ENCODE measurements at places on chromosomes 5 and 9.

GRCh38 chr5:127846884-127847283, 143.7 kb downstream of the CCDC192 start:
- DNase-seq, result peak; percentile 34

DNA sequence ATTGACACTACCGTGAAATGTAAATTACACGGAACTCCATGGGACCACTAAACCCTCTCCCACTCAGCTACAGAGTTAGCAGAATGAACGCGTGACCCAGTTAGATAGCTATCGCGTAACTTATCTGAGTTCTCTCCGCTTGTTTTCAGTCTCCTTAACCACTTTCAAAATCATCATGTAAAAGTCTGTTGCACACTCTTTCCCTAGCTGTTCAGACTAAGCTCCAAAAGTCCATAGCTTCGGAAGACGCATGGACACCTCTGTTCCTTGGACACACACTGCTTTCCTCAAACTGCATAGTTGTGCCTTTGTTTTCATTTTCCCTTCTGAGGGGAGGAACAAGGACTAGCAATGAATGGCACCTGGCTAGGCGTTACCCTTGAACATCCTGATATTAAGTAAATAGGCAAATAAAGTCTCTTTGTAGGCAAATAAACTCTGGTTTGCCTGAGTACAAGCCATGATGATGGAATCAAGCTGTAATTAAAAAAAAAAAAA, 83.3 kb downstream of the DAPK1 start:
- no peak for DNase-seq

DNA sequence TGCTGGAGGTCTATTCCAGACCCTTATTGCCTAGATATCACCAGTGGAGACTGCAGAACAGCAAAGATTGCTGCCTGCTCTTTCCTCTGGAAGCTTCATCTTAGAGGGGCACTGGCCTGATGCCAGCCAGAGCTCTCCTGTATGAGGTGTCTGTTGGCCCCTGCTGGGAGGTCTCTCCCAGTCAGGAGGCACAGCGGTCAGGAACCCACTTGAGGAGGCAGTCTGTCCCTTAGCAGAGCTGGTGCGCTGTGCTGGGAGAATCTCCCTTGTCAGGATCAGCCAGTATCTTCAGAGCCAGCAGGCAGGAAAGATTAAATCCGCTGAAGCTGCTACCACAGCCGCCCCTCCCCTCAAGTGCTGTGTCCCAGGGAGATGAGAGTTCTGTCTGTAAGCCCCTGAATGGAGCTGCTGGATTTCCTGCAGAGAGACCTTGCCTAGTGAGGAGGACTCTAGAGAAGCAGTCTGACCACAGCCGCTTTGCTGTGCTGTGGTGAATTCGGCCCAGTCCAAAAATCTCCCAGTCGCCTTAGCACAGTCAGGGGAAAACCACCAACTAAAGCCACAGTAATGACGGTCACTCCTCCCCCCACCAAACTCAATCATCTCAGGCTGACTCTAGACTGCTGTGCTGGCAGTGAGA, 124.1 kb downstream of the JAKMIP2 start:
- DNase-seq, result no peak

- DNase-seq, result no peak
Measured at GRCh38 chr9:108883085-108883484, 21.0 kb downstream of the ACTL7A start.

GRCh38 chr9:78688796-78689195, 391.9 kb downstream of the PSAT1 start:
- no peak for DNase-seq

GRCh38 chr5:67066815-67067214, 129.8 kb downstream of the CD180 start:
- DNase-seq, result no peak

GRCh38 chr5:10351199-10351905, 2.1 kb upstream of the MARCHF6 start:
- peak; percentile 74 for DNase-seq

DNA sequence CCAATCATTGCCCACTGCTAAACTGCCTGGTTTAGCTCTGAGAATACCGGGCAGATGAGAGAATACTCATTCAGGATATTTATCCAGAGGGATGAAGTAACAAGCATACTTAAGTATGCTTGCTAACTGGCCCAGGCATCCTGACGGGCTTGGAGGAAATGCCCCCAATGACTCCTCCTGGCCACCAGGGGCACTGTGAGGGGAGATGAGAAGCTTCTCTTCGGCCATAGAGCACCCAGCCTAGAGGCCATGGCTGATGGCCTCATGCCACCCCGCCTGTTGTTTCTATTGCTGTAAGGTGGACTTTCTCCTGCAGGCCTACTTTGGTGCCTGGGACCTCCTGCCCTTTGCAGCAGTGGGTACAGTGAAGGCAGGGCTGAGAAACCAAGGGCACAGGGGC, 134.5 kb upstream of the FSTL4 start:
- no peak for DNase-seq

- peak; percentile 91 for DNase-seq
Measured at GRCh38 chr5:71922584-71923106, 184.6 kb upstream of the MAP1B start.

- DNase-seq, result peak; percentile 29
Measured at GRCh38 chr5:140043508-140043872, 391 bp upstream of the NRG2 start.

GRCh38 chr5:79318935-79319614, 83.1 kb downstream of the JMY start:
- DNase-seq, result peak; percentile 74

GRCh38 chr9:5392285-5392684, 45.4 kb downstream of the PLGRKT start:
- DNase-seq, result no peak

GRCh38 chr5:152511120-152511519, 106.0 kb upstream of the NMUR2 start:
- no peak for DNase-seq

DNA sequence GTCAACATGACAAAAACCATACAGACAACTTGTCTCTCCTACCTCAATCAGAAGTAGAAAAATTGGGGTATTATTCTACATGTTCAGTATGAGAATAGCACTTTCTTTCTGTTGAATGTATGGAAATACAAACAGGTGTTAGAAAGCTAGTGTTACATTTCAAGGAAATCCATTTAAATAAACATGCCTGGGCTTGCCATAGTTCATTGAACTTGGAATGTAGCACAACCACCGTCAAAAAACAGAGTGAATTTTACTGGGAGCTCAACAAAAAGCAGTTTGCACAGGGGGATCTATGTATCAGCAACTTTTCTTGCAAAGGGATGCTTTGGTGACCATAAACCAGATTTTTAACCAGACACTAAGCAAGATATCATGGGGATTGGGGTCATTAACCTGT, 307.9 kb upstream of the SMARCA2 start:
- DNase-seq, result peak; percentile 6

DNA sequence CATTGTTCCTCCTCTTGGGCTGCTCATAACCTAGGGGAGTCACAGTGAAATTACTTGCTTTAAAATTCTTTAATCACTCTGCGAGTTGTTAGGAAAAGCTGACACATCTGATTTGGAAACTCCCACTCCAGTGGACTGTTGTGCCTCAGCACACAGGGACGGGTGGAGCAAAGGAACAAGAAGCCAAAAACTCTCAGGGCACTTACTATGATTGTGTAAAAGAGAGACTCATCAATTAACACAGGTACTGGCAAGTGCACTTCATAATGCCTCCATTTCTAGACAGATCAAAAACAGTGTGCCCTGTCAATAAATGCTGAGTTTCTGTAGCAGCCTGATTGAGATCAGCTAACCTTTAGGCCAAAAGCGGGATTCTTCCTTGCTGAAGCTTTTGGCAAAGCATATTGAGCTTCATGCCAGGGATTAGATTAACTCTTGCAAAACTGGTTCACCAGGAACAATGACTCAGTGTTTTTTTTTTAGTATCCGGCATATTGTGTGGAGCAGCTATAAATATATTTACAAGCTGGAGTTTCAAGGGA, 55.9 kb downstream of the TMC1 start:
- peak; percentile 95 for DNase-seq

GRCh38 chr5:139140591-139141071, 57.5 kb downstream of the SIL1 start:
- DNase-seq, result no peak

DNA sequence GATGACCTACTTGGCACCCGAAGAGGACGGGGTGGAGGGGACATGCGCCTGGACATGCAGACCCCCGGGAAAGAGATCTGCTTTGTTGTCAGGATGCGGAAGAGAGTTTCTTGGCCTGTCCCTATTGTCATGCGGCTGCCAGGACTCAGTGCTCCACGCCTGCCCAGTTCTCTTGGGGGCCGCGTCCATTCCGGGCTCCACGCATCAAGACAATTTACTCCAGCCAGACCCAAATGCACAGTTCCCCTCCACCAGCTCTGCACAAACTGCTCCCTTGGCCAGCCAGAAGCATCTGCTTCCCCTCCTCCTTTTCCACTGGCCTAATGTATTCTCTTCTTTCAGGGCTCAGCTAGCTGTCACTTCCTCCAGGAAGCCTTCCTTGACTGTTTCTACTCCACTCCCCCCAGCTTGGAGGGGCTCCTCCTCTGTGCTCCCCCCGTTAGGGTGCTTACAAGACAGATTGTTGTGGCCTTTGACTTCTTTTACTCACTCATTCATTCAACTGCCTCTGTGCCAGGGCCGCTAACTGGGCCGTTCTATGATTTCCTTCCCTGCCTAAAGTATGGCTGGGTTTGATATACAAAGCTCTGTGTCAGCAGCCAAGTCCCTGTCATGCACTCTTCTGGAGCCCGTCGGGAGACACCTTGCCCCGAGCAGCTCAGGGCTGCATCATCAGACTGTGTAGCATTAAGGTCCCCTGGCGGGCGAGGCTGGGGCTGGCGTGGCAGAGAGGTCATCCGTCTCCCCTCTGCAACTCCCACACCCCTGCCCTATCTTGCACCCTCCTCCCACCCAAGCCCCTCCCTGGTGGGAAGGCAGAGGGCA, 6.6 kb downstream of the FIBCD1 start:
- no peak for DNase-seq

DNA sequence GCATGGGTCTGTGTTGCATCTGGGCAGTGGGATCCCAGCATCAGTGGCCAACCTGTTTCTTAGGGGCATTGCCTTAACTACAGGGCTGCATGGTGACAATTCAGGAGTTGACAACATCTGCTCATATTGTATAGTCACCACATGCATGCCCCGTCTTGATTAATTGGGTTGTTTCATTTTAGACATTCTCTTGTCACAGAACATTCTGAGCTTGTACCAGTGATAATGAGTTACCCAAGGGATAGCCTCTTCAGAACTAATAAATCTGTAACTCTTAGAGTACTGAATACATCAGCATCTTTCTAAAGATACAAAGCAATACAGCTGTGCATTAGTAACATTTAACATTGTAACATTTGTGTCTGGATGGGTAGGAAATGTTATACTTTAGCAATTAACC, 426.5 kb upstream of the CD180 start:
- no peak for DNase-seq

DNA sequence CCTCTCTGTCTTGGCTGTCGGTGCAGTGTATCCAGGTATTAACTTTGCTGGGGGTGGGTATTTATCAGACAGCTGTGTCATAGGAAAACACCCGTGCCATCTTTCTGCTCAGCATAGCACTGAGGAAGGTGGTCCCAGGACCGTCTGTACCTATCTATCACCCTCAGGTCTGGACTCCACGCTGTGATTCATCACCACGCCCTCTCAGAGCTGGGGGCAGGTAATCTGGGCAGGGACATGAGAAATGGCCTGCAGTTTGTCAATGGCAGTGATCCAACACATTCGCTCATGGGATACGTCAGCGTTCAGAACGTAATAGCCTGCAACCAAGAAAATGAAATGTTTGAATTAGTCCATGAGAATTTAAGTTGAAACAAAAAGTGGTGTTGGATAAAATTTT, 151.6 kb upstream of the MAP1B start:
- DNase-seq, result peak; percentile 73

DNA sequence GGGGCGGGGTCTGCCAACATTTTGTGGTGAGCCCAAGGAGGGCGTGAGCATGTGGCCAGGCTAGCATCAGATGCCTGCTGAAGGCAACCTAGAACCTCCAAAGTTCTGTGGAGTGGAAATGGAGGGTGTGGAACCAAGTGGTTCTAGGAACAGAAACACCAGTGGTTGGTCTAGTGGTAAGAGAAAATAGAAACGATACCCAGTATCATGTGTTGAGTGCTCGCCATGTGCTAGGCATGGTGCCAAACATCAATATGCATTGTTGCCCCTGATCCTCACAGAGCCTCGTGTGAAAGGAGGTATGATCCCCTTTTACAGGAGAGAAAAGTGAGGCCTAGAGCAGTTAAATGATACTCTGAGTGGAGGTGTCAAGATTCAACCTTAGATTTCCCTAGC, 31.5 kb upstream of the MVB12B start:
- no peak for DNase-seq

DNA sequence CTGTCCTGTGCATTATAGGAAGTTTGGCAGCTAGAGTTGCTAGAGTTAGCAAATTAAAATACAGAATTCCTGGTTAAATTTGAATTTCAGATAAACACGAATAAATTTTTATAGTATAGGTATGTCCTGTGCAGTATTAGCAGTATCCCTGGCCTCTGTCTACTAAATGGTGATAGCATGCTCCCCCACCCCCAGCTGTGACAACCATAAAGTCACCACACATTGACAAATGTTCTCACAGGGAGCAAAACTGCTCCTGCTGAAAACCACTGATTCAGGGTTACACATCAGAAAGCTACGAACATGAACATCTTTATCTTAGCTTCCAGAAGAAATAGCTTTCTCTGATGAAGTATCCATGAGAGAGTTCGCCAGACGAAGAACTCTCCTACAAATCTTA, 91.8 kb upstream of the CCDC112 start:
- no peak for DNase-seq

DNA sequence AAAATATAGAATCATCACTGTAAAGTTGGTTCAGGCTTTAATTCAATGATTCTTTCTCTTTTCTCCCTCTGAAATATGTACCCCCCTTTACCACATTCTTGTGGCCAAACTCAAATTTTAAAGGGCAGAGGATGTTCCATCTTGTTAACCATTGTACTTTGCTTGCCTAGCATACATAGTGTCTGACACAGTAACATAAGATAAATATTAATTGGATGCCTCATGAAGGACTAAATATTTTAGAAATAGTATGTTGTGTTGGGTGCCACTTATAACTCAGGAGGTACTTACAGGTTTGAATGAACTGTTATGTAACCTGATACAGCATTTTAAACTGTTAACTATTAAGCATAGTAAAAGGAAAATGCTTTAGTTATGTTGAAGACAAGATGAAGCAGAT, 71.5 kb downstream of the NIPBL start:
- DNase-seq, result no peak

GRCh38 chr5:73030531-73030930, 74.7 kb downstream of the FCHO2 start:
- peak; percentile 5 for DNase-seq

GRCh38 chr9:21747175-21747574, 55.3 kb upstream of the MTAP start:
- no peak for DNase-seq
